Activated naive CD4-positive, alpha-beta T cell treated with anti-CD3 and anti-CD28 coated beads for 36 hours (primary cell): ENCODE measurements at places on chromosomes 5 and 9.
A peak's percentile ranks its signal among the peaks of the same experiment; 100 is the strongest.

- H3K4me1 ChIP-seq = no peaks in the 10 kb centered on the region
- no peak for DNase-seq
- no peak overlapping the region for H3K4me3 ChIP-seq
- H3K27ac ChIP-seq = no peak overlapping the region
Observed at GRCh38 chr9:91378695-91379127, 17.0 kb upstream of the AUH start.

DNA sequence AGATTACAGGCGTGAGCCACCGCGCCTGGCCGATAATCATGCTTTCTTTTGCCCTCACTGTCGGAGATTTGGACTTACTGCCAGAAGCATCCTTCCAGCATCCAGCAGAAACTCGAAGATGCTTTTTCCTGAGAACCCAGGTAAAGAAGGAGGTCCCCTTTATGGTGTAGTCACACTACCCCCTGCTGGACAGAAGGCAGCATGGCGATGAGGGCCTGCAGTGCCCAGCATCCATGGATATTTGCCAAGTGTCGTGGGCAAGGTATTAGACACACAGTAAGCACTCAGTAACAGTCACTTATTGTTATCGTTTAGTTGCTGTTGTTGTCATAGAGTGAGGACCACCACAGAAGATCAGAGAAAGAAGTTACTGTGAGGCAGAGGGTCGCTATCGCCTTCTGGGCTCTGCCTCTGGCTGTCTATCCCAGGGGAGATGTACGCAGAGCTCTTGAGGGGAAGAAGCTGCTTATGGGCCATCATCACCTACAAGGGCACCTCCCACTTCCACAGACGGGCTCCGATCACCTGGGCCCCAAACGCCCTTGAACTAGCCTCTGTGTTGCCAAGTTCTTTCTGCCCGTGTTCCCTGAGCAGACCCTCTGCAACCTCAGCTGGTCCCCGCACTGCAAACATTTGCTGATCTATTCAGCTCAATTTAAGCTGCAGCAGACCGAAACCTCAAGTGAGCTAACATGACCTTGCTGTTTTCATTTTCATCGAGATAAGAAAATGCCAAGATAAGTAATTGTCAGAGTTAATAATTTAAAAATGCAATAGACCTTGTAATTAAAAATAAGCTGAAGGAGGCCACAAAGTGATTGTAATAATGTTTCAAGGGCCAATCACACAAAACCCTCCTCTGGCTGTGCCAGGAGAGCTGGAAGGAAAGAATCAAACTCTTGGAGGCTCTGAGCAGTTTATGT is 23.9 kb downstream of the C5orf15 start:
- H3K4me1 ChIP-seq = peaks cover 9% of the 10 kb centered on the region
- H3K27me3 ChIP-seq = no peaks in the 10 kb centered on the region
- peak; percentile 75 for DNase-seq
- H3K36me3 ChIP-seq = no peaks in the 10 kb centered on the region
- H3K27ac ChIP-seq = no peak overlapping the region
- no peak overlapping the region for H3K4me3 ChIP-seq

GRCh38 chr5:22998362-22998761 is 145.2 kb upstream of the CDH12 start:
- H3K4me1 ChIP-seq = no peaks in the 10 kb centered on the region
- no peaks in the 10 kb centered on the region for H3K27me3 ChIP-seq
- no peak overlapping the region for H3K27ac ChIP-seq
- no peak overlapping the region for H3K4me3 ChIP-seq

DNA sequence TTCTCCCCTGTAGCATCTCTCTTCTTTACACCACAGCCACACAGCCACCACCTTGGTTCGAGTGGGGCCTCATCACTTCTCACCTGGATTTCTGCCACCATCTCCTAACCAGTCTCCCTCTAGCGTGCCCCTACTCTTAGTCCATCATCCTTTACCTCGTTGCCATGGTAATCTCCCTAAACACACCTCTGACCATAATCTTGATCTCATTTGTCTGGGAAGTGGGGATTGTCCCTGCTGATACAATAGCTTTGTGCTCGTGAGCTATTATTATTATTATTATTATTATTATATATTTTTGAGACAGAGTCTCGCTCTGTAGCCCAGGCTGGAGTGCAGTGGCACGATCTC is 76.5 kb upstream of the HSPA9 start:
- no peaks in the 10 kb centered on the region for H3K36me3 ChIP-seq
- H3K4me3 ChIP-seq = no peak overlapping the region
- no peak for DNase-seq
- H3K4me1 ChIP-seq = peaks cover 22% of the 10 kb centered on the region
- peaks cover 78% of the 10 kb centered on the region for H3K27me3 ChIP-seq
- H3K27ac ChIP-seq = no peak overlapping the region

- no peaks in the 10 kb centered on the region for H3K4me1 ChIP-seq
- no peak overlapping the region for H3K27ac ChIP-seq
- no peak overlapping the region for H3K4me3 ChIP-seq
- no peaks in the 10 kb centered on the region for H3K36me3 ChIP-seq
- DNase-seq = no peak
- peaks cover 2% of the 10 kb centered on the region for H3K27me3 ChIP-seq
Observed at GRCh38 chr9:37382161-37382981, 40.1 kb upstream of the GRHPR start.

- H3K4me1 ChIP-seq = no peaks in the 10 kb centered on the region
- DNase-seq = peak; percentile 5
- H3K27ac ChIP-seq = no peak overlapping the region
- H3K4me3 ChIP-seq = no peak overlapping the region
- H3K36me3 ChIP-seq = no peaks in the 10 kb centered on the region
- peaks cover 32% of the 10 kb centered on the region for H3K27me3 ChIP-seq
Observed at GRCh38 chr5:74433255-74433895, 207.2 kb downstream of the ENC1 start.

- peaks cover 3% of the 10 kb centered on the region for H3K27me3 ChIP-seq
- no peak overlapping the region for H3K4me3 ChIP-seq
- no peak overlapping the region for H3K27ac ChIP-seq
- DNase-seq = no peak
- H3K36me3 ChIP-seq = no peaks in the 10 kb centered on the region
Observed at GRCh38 chr5:147995846-147996245, 67.9 kb upstream of the SPINK5 start.

DNA sequence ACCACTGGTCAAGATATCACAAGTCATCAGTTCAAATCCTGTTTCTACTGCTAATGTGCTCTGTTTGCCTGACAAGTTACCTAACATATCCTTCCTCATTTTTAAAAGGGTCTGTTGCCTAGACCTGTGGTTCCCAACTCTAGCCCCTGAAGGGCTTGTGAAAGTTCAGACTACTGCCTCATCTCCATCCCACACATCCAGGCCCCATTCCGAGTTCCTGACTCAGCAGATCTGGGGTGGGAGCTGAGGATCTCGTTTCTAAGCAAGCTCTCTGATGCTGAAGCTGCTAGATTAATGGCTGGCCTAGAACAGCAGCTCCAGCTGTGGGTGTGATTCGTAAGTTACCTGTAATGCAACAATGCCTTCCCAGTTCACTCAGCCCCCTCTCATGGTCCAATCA is 32.5 kb downstream of the S1PR3 start:
- DNase-seq = no peak
- H3K27me3 ChIP-seq = peaks cover 9% of the 10 kb centered on the region
- H3K4me1 ChIP-seq = no peaks in the 10 kb centered on the region

DNA sequence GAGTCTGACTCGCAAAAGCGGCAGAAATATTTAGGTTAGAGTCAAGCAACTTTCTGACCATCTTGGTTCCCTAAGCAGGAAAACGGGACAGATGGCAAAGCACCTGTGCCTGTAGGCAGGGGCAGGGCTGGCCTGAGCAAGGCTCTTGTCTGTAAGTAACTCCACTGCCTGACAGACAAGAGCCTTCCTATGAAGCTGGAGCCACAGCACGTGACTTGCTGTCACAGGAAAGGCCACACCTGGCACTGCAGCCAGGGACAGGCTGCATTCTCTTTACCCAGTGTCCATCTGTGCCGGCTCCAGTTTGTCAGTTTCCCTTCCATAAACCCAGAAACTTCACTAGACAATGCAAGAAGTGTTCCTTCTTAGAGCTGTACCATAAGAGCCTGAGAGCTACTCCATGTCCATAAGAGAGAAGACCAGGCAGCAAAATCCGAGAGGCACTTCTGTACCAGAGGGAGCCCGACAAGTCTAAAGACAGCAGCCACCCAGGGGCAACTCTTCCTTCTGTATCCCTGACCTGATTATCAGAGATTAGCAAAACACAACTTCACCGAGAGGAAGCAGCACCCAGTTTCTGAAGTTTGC is 78.1 kb downstream of the GPR21 start:
- peaks cover 15% of the 10 kb centered on the region for H3K4me1 ChIP-seq
- no peaks in the 10 kb centered on the region for H3K27me3 ChIP-seq
- H3K27ac ChIP-seq = peak overlapping the region; percentile 33
- peaks cover 2% of the 10 kb centered on the region for H3K36me3 ChIP-seq
- no peak overlapping the region for H3K4me3 ChIP-seq
- no peak for DNase-seq

DNA sequence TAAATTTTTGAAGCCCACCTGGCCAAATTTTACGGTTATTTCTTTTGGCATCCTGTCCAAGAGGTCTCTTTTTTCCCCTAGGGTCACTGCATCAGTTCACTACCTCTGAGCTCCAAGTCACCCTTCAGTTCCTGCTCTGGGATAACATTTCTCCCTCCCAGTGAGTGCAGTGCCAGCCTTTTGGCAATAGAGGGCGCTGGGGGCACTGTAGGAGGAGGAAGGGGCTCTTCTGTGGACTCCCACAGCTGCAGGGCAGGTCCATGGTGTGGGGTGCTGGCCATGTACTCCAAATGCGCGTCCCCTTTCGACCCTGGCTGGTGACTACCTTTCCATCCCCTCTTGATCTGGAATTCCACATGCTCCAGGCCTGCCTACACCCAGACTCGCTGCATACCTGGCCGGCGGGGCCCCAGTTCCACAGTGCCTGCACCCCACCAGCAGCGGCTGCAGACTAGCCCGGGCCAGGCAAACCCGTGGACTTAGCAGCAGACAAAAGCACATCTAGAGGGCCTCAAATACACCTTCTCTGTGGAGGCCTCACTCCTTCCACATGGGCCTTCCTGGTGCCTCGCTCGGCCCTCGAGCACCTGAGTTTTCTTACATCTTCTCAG is 20.3 kb upstream of the NINJ1 start:
- H3K27ac ChIP-seq = no peak overlapping the region
- H3K36me3 ChIP-seq = peaks cover 2% of the 10 kb centered on the region
- peaks cover 25% of the 10 kb centered on the region for H3K4me1 ChIP-seq
- peak; percentile 75 for DNase-seq
- H3K4me3 ChIP-seq = no peak overlapping the region

GRCh38 chr9:112489039-112489546 is 2.5 kb downstream of the KIAA1958 start:
- no peaks in the 10 kb centered on the region for H3K27me3 ChIP-seq
- H3K36me3 ChIP-seq = peaks cover 19% of the 10 kb centered on the region
- H3K27ac ChIP-seq = no peak overlapping the region
- H3K4me1 ChIP-seq = peaks cover 34% of the 10 kb centered on the region
- DNase-seq = no peak

DNA sequence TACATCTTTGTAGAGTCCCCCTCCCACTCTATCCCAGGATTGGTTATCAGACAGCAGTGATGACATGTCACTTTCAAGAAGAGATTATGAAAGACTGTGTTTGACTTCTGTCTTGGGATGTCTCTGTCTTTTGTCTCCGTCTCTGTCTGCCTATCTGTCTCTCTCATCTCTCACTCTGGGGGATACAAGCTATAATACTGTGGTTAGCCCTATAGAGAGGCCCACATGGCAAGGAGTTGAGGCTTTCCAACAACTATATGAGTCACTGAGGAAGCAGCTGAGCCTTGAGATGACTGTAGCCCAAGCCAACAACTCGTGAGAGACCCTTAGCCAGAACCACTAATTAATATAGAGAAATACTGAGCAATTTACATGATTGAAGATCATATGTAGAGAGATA is 284.8 kb downstream of the PDE4D start:
- peak; percentile 21 for DNase-seq
- peaks cover 13% of the 10 kb centered on the region for H3K4me1 ChIP-seq
- no peaks in the 10 kb centered on the region for H3K36me3 ChIP-seq
- H3K27me3 ChIP-seq = peaks cover 14% of the 10 kb centered on the region
- H3K27ac ChIP-seq = peak overlapping the region; percentile 38
- H3K4me3 ChIP-seq = no peak overlapping the region

GRCh38 chr5:14365831-14366430 is 215.7 kb upstream of the OTULINL start:
- no peak overlapping the region for H3K4me3 ChIP-seq
- H3K4me1 ChIP-seq = peaks cover 24% of the 10 kb centered on the region
- H3K36me3 ChIP-seq = no peaks in the 10 kb centered on the region
- no peak overlapping the region for H3K27ac ChIP-seq
- DNase-seq = no peak

- H3K36me3 ChIP-seq = peaks cover 53% of the 10 kb centered on the region
- no peak for DNase-seq
- H3K27me3 ChIP-seq = no peaks in the 10 kb centered on the region
- H3K27ac ChIP-seq = peak overlapping the region; percentile 18
- H3K4me3 ChIP-seq = no peak overlapping the region
Observed at GRCh38 chr9:124412228-124412575, 3.0 kb downstream of the PSMB7 start.

DNA sequence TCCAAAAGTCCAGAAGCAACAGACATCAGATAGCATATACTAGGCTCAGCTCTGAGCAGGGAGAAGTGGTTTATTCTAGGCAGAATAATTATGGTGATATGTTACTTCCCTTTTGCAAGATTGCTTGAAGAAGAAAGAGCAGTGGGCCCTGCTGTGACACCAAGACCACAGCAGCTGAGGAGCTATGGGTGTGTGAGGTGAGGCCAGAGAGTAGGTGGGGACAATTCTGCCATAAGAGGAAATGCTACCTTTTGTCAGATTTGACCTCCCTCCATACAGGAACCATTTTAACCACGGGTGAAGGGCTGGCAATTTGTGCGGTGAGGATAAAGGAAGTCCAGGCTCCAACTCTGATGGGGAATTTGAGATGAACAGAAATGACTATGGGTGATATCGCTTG is 51.3 kb downstream of the TNFSF15 start:
- H3K4me3 ChIP-seq = no peak overlapping the region
- no peak for DNase-seq
- H3K36me3 ChIP-seq = no peaks in the 10 kb centered on the region
- no peaks in the 10 kb centered on the region for H3K27me3 ChIP-seq
- peaks cover 6% of the 10 kb centered on the region for H3K4me1 ChIP-seq

DNA sequence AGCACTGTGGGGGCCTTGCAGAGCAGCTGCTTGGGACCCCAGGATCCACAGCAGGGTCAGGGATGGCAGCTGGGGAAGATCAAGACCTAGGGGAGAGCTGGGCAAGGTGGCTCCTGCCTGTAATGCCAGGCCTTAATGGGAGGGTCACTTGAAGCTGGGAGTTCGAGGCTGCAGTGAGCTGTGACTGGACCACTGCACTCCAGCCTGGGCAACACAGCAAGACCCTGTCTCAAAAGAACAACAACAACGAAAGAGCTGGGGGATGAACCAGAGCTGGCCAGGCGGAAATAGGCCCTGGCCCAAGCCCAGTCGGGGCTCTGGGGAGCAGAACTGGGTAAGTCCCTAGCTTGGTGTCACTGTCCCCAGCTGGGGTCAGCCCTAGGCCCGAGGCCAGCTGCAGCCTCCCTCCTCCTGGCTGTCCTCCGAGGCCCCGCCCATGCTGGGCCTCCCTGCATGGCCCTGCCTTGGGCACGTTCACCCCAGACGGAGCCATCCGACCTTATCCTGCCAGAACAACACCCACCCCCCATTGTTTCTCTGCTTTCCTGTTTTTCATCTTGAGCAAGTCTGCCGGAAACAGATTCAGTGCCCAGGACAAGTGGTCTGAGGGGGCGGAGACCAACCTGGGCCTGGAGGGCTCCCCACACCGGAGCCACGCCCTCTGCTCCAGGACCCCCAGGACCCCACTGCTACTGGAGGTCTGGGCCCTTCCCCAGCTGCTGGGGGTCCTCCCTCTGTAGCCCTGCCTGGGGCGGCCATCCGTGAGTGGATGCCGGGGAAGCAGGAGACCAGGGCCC is 1.9 kb downstream of the DIPK1B start:
- H3K27ac ChIP-seq = no peak overlapping the region
- no peak for DNase-seq
- no peaks in the 10 kb centered on the region for H3K36me3 ChIP-seq
- no peak overlapping the region for H3K4me3 ChIP-seq
- peaks cover 29% of the 10 kb centered on the region for H3K27me3 ChIP-seq
